ENCODE measurements at places on chromosomes 7 and 10.

DNA sequence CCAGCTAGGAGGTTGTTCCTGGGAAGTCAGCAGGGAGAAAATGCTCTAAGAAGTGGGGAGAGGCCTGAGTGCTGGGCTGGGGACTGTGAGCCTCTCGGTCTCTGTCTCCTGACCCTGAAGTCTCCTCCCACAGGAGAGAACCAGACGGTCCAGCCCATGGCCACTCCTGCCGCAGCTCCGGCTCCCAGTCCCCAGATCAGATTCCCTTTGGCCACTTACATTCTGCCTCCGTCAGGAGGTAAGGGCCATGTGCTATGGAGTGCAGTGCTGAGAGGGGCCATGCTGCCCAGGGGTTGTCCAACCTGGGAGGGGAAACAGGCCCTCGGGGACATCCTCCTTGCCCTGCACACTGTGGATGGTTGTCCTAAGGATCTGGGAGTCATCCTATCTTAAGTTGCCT, 21.3 kb upstream of the ZNF467 start:
- DNase-seq: no peak

- no peak for DNase-seq
Observed at GRCh38 chr10:96212911-96213310, 58.5 kb downstream of the BLNK start.

DNA sequence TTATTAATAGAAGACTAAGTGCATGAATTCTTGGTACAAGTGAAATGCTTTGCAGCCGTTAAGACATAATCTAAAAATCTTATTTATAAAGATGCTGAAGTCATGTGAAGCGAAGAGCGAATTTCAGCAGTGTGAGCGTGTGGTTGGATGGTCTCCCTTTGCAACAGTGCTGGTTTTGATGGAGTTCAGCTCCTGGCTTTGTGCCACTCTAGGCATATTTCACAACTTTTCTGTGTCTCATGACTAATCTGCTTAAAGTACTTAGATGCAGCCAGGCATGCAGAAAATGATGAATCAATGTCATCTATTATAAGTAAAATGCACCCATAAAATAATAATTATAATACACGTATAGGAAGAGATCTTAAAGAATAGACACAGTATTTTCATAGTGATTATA, 107.2 kb upstream of the TCERG1L start:
- DNase-seq: no peak

DNA sequence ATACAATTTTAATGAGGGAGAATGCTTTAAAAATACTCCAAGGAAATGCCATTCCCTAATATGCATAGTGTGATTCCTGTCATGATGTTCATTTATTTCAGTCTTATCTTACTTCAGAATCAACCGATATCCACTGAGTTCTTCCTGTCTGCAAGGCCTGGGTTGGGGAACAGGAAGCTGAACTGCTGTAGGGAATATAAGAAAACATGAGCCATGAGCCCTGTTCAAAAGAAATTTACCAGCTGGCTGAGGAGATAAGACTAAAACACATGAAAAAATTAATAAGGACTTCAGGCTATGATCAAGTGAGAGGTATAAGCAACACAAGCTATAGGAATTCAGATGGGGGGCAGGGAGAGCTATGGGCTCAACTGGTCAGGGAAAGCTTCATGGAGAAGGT, 184.7 kb downstream of the PLPP4 start:
- no peak for DNase-seq

- DNase-seq: no peak
Observed at GRCh38 chr7:151087245-151088018, 1.2 kb downstream of the AGAP3 start.

DNA sequence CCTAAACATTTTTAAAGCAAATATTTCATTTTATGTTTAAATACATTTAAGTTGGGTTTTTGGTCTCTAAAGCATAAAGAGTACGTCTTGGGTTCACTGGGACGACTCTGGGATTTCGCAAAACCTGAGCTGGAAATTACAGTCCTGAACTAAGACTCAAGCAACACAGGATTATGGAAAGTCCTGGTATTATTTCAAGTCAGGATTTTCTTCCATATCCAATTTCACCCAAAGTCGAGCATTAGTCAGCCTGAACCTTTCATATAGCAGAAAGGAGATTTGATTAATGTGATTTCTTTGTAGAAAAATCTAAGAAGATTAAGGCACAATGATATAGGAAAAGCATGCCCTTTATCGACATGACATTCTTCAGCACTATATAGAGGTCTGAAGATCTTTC, 100.0 kb downstream of the MTERF1 start:
- no peak for DNase-seq

- DNase-seq: no peak
Observed at GRCh38 chr7:122143376-122143750, 686 bp downstream of the AASS start.

DNA sequence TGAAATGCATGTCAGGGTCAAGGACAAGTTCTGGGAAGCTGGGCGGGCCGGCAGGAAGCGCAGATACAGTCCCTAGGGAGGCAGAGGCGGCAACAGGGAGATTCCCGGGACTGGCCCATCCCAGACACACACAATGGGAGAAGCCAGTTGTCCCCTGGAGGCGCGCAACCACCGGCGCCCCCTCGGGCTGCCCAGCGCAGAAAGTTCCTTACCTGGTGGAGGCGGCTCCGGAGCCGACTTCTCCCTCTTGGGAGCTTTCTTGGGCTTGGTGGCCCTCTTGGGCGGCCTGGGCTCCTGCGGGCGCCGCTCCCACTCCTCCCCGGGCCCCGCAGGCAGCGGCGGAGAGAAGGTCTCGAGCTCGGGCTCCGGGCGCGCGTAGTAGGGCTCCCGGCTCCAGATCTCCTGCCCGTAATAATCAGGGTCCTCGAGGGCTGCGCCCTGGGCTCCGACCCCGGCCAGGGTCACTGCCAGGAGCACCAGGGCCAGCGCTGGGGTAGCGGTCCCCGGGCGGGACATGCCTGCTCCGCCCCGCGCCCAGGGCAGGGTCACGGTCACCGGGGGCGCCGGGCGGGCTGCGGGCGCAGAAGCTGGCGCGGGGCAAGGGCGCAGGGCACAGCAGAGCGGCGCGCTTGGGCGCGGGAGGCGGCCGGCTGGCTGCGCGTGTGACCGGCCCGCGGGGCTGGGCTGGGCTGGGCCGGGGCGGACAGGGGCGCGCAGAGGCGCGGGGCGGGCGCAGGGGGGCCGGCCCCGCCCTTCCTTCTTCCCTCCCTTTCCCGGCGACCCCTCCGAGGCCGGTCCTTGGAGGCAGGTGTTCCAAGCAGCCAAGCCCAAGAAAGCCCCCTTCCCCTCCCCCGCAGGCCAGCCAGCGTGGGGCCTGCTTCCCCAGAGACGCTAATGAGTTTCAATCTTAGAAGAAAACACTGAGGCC, at the start of gene CPXM2:
CPXM2 (minus strand) TSS at position 664 of the 928 bp plus-strand sequence; CDS start at position 516, 148 bp downstream.
- DNase-seq: no peak

GRCh38 chr10:118729641-118730258, 25.0 kb downstream of the CACUL1 start:
- no peak for DNase-seq

DNA sequence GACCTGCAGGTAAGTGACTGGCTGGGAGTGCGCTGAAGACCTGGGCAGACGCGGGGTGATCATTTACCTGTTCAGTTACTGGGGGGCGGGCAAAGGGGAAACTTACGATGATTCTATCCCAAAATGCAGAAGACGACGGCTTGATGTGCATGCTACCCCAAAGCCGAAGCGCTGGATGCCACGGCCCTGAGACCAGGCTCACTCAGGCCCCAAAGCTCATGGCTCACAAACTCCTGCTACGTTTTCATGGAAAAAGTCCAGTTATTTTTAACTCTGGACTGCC, 200.6 kb downstream of the DIP2C start:
- no peak for DNase-seq

Data from AG09309 (cell line).